Adrenal gland (tissue), 19 donors: ENCODE measurements at places on chromosomes 2 and 18. TPM values are rescaled to one million over a fixed set of nuclear protein-coding genes. Genes with fewer than 3 reads are reported as not detected.
A peak's percentile ranks its signal among the peaks of the same experiment; 100 is the strongest.

Gene CYP27A1
- total RNA-seq = 47.3 TPM

GRCh38 chr2:231321021-231321420 lies 74.5 kb upstream of the B3GNT7 start:
- peak; percentile 72 for DNase-seq

GRCh38 chr2:84276590-84277255 lies 182.4 kb downstream of the SUCLG1 start:
- no peak for DNase-seq

Gene NYAP2
- 0.67 TPM for total RNA-seq

Gene GPR35
- total RNA-seq = 0.72 TPM

DNA sequence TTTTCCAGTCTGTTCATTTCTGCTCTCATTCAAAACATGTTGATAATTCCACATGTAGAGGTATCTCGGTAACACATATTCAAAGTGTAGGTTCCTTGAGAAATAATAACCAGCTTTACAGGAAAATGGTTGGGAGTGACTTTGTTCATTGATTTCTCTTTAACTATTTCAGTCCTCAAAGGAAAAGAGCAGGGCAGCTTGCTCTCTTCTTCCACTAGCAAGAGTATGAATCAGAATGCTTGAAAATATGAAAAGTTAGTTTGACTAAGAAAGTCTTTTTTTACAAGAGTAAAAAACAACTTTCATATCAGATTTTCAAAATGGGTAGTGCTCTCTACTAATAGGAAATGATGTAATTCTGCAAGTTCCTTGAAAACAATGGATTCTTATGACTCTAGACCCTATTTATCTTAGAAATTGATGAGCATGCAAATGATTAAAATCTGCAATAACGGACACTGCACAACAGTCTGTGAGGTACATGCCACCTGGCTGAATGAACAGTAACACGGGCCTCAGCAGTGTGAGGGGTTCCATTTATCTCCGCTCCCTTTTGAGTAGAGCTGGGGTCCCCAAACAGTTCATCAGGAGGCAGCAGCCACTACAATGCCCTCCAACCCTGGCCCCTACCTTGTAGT lies 65.6 kb downstream of the IRS1 start:
- DNase-seq = no peak

Gene CHN1
- total RNA-seq = 17.7 TPM

GRCh38 chr18:21933931-21934765 lies 193.6 kb downstream of the MIB1 start:
- DNase-seq = no peak

- no peak for DNase-seq
Measured at GRCh38 chr2:239441261-239442078, 40.6 kb upstream of the HDAC4 start.

Gene NHEJ1
- 18.6 TPM for total RNA-seq

Gene RFTN2
- 5.5 TPM for total RNA-seq

- peak; percentile 66 for DNase-seq
Measured at GRCh38 chr2:204544961-204545860, at the start of gene PARD3B. Gene PARD3B (plus strand): TSS chr2:204545475. CDS start chr2:204546000, 525 bp downstream.

DNA sequence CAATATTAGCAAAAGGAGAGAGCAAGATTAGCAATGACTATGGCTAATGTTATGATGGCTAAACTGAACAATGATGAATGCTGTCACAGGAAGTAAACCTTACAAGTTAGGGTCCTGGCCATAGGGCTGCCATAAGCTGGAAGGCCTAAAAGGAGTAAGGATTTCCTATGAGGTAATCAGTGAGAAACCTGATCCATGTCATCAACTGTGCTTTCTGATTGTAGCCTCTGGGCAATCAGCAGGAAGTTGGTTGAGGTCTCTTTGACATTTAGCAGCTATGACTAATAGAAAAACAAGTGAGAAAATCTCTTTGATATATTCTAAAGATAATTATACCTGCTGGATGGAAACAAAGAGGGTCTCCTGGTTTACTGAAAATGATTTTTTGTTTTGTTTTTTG lies 193.0 kb downstream of the RAB3GAP1 start:
- no peak for DNase-seq

Gene CPLX4
- not detected for total RNA-seq

Gene KCNE4
- 5.1 TPM for total RNA-seq

DNA sequence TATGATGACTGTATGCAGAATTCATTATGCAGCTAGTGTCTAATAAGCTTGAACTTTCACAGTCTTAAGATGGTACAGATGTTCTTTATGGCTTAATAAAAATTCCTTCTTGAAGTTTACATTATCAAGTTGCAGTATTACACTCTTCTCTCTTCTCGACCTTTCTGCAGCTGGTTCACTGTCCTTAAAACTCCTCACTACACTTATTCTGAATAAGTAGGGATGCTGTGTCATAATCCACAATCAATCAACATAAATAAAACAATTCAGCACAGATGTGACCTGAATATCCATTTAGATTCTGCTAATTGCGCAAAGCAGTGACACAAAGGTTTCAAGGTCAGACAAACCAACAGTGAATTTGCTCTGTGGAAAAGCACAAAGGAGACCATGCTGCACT lies 356.8 kb downstream of the SUCLG1 start:
- no peak for DNase-seq

GRCh38 chr2:239015901-239016675 lies 168.2 kb downstream of the TWIST2 start:
- DNase-seq = peak; percentile 20

Gene DSG4
- total RNA-seq = not detected
